Stimulated activated CD8-positive, alpha-beta memory T cell treated with anti-CD3 and anti-CD28 coated beads, Interleukin-15, amount 100 ng/mL, for 4 hours (primary cell): ENCODE measurements at places on chromosomes 5 and 9.

- no peak for DNase-seq
Observed at GRCh38 chr5:38448568-38449350, 107.7 kb downstream of the LIFR start.

- no peak for DNase-seq
Observed at GRCh38 chr5:113266913-113267227, 167.9 kb downstream of the TSSK1B start.

- no peak for DNase-seq
Observed at GRCh38 chr5:79420248-79420647, 93.7 kb downstream of the HOMER1 start.

- no peak for DNase-seq
Observed at GRCh38 chr9:91419222-91420191, 4.1 kb downstream of the NFIL3 start.

GRCh38 chr9:90953200-90953599 is 151.6 kb downstream of the SYK start:
- DNase-seq = no peak

DNA sequence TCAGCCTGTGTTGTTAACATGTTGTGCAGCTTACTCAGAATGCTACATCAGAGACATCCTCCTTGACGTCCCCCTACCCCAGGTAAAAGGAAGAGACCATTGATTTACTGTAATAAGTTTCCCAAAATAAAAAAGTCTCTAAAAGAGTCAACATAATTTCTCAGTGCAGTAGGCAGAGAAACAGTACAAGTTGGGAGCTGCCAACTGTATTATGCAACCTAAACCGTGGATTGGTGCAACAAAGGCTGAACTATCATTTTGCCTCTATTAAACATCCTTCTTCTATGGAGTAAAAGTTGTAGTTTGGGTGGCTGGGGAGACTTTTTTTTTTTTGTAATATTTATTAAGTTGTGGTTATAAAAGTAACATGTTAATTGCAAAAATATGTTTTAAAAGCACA is 208.0 kb downstream of the NR3C1 start:
- no peak for DNase-seq

DNA sequence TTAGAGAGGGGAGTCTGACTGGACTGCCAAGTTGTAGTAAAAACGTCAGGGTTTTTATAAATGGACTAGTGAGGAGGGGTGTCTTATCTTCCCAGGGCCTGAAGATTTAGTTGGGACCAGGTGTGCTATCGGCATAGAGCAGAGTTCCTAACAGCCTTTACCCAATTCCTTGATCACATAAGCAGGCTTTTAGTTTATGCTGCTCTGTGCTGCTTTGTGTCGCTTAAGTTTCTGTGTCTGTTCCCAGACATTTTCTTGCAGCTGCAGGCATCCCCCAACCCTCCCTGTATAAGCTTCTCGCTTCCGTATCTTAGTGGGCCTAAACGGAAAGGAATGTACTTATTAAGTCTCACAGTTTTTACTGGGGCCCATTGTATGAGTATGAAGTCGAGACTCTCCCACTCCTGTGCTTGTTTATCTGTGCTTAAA is 2.6 kb upstream of the SMC5 start:
- no peak for DNase-seq

DNA sequence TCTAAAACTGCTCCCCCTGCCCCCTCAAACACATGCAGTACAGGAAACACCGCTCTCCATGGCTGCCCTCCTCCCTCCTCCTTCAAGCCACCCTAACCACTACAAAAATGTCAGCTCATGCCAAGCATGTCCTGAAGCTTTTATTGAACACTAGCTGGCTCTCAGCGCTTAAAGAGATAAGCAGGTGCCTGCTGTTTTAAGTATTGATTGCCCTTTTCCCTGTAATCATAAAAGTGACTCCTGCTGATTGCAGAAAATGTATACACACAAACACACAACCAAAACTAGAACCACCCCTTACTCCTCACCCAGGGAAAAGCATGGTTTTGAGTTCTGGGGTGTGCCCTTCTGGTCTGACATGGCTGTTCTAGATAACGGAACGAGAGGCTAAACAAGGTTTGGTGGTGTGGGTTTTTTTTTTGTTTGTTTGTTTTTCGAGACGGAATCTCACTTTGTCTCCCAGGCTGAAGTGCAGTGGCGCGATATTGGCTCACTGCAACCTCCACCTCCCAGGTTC is 3.7 kb upstream of the UCK1 start:
- no peak for DNase-seq

DNA sequence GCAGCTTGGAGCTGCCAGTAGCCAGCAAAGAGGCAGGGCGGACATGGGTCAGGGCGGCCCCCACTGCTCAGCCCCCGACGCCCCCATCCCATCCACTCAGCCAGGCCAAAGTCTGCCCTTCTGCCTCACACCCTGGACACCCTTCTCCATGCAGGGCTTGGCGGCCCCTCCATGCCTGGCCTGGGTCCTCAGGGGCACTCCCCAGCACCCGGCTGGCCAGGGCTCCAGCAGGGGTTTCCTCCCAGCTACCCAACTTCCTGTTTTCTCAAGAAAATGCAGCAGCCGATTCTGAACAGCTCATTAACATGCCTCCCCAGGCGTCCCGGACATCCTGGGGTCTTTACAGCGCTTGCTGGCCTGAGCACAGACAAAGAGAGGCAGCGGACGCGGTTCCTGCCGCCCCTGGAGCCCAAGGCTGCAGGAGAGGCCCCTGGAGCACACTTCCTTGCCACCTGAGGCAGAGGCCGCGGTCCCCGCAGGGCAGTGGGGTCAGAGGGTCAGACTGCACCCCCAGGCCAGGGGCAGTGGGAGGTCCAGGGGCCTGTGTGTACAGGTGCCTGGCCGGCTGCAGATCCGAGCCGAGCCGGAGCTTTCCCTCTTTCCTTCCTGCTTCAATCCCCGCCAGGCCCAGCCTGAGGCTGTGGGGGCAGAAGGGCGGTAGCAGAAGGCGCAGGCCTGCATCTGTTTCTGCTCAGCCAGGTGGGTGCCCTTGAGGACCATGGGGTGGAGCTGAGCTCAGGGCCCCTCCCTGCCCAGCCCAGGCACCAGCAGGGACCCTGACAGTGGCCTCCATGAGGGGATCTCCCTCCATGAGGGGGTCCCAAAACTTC is 18.7 kb upstream of the NRARP start:
- no peak for DNase-seq

- DNase-seq = no peak
Observed at GRCh38 chr5:172266676-172267092, 16.9 kb downstream of the UBTD2 start.

DNA sequence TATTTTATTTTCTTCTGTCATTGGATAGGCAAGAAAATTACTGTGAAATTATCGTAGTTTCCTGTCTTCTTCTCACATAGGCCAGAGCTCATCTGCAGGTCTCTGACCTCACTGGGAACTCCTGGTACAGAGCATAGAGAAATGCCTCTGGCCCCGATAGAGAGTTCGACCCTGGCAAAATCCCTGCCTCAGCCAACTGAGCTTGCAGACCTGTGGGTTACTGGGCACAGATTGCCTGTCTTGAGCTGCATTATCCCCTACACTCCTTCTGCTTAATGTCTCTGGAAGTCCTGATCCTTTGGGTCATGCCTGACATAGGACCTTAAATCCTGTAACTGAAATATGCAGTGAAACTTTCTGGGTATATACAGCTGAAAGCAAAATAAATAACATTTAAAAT is 439.3 kb upstream of the CTNND2 start:
- DNase-seq = no peak

DNA sequence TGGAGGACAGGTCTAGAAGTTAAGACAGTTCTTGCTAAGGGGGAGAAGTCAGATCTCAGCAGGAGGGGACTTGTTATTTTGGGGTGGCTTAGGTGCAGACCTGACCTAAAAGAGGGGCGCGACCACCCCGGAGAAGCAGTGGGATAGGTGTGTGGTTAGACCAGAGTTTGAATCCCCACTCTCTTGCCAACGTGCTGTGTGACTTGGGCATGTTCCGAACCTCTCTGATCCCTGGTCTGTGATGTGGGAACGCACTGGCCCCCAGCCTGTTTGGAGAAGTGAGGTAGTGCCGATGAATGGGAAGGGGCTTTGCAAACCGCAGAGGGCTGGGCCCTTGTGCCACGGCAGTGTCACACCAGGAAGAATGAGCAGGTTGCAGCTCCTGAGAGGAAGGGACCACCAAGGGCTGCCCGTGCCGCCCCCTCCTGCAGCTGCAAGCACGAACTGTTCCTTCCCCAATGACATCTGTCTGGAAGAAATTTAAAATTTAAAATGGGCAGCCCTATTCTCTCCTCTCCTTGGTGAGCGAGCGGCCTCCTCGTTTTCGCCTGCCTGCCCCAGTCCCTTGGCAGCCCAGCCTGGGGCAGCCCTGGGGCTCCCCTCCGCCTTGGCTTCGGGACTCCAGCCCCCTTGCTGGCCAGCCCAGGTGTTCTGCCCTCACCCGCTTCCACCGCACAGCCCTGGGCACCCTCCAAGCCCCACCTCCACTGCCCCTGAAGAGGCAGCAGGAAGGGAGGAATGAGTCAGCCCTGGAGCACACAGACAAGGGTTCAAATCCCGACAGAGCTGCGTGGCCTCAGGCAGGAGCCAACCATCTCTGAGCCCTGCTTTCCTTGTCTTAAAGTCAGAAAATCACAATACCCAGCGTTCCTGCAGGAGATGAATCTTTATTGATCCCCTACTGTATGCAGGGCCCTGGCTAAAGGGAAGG is 1.6 kb downstream of the FIBCD1 start:
- DNase-seq = no peak

DNA sequence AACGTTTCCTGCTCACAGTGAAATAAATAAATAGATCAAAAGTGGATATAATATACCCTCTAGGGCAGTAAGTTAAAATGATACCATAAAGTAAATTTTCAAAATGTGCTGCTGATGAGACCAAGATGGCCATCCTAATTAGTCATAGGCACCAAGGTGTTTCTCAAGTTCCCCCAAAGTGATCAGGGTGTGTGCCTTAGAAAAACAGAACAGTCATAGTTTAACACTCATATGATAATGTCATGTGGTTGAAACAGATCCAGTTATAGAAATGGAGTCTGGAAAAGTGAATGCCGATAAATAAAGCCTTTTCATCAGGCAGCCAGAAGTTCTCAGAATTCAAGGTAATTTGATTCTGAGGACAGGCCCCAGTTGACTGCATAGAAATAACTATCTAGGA is 161.5 kb upstream of the CDKN2B start:
- DNase-seq = no peak

- no peak for DNase-seq
Observed at GRCh38 chr9:112187404-112187803, 12.3 kb upstream of the SUSD1 start.

DNA sequence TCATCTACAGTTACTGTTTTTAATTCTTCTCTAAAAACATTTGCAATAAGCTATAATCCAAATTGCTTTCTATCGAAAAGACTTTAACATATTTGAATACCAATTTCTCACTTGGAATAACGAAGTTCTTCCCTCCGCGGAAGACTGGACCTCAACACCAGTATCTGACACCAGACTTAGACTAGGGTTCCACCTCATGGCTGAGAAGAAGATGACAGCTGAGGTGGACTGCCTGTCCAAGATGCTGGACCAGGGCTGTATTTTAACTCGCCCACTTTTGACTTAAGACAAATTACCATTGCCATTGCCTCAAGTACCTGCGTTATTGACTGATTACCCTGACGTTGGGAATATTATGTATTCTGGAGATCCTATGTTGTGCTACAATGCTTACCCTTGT is 34.1 kb downstream of the ZMAT2 start:
- no peak for DNase-seq

- no peak for DNase-seq
Observed at GRCh38 chr5:115788440-115788839, 28.0 kb downstream of the CDO1 start.

GRCh38 chr9:21455320-21455719 is 15.1 kb downstream of the IFNA1 start:
- no peak for DNase-seq

- no peak for DNase-seq
Observed at GRCh38 chr9:111301195-111301594, 28.8 kb downstream of the OR2K2 start.

DNA sequence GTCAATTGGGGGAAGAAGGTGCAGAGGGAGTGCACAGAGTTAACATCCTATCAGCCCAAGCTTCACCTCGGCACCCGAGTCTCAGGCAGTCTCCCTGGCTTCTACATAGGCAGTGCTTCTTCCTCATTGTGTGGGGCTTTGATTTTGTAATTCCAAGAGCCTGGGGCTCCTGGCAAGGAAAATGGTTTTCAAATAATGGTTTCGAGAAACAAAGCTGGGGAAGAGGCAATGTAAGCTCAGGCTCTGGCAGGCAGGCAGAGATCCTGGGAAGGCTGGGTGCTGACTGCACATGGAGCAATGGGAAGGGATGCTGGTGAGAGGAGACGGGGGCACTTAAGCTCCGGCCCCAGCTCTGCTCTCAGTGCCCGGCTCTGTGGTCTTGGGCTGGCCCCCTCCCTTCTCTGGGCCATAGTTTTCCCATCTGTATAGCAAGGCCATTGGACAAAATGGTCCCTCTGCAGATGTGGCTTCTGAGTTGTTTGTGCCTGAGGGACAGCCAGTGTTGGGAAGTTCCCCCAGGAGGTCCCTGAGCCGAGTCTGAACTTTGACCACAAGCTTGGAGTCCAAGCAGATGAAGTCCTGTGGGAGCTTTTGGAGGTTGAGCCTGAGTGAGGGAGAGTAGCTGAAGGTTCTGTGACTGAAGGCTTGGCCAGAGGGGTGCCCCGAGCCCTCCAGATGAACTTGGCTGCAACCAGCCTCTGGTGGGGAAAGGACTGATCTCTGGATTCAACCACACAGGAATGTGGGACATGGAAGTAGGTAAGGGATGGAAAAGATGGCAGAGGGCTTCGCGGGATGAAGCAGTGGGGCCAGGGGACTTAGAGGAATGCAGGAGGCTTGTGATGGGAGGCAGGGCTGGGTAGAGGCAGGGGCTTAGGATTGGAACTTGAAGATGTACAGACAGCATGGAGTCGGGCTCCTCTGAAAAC is 28.5 kb upstream of the IL17B start:
- DNase-seq = no peak

DNA sequence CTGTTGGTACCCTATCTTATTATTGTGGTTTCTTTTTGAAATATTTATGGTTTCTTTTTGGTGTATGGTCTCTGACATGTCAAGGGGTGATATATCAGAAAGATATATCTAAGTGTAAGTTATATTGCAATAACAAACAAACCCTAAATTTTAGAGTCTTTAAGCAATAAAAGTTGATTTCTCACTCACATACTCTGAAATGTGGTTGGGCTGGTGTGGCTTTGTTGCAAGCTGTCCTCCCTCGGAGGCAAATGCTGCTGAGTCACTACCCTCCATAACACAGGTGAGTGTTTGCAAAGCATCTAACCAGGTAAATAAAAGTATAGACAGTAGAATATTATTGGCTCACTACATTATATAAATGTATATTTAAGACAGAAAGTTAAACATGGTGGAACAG is 253.2 kb downstream of the CDH18 start:
- DNase-seq = no peak

DNA sequence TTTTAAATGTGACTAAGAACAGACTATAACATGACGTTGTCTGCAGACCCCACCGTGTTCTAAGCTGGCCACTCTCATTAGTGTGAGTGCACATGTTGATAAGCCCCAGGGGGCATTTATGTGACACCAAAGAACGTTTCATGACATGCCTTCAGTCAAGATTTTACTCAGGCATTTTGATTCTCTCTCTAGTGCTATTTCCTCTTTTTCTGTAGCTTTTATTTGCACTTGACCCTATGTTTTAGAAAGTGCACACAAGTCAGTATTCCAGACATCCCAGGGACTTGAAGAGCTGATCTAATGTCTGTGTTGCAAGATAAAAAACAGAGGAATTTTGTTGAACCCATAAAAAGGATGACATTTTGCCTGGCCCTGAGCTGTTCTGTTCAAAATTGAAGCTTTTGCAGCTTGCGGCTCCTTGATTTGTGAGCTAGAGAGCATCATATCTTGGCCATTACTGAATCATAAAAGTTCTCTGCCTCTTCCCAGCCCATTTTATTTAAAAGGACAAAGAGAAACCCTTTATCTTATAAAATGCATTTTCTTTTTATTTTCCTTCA is 80.9 kb upstream of the TYRP1 start:
- DNase-seq = no peak
